KBM-7 (cell line): ENCODE measurements at places on chromosomes 7 and 10.
A peak's percentile ranks its signal among the peaks of the same experiment; 100 is the strongest.

- DNase-seq = no peak
Observed at GRCh38 chr10:5550250-5550545, 25.4 kb downstream of the CALML3 start.

- no peak for DNase-seq
Observed at GRCh38 chr10:78059906-78060702, 26.4 kb downstream of the RPS24 start.

- no peak for DNase-seq
Observed at GRCh38 chr10:4307910-4308309, 518.1 kb upstream of the AKR1E2 start.

DNA sequence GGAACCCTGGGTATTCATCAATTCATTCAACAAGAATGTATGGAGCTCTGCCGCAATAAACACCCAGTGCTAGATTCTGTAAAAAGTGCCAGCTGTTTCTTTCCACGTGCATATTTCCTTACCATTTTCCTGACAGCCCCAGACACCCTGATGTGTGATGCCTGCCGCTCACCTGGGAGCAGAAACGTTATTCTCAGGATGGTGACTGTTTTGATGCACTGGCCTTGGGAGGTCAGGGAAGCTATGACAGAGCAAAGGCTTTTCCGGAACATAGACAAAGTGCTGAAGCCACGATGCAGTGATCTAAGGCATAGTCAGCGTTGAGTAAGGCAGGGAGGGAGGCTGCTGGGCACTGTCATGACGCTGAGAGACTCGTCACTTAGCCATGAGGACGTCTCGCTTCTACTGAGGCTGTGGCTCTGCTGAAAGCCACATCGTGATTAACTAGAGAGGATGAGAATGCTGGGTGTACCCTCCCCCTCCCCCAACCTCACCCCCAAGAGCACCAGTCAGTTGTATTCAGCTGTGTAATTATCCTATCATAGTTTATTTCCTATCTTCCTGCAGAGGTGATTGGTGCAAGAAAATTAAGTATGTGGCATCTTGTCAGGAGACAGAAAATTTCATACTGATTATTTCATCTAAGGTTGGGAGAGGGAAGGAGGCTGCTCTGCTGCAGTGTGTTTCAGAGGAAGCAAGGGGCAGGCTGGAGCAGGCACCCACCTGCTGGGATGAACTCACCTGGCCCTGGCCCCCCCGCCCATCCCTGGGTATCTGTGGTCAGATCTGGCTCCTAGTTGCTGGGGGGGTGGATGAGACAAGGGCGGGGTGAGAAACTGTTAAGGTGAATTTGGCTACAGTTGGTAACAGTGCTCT lies 48.8 kb upstream of the SMNDC1 start:
- DNase-seq = no peak

GRCh38 chr10:34017281-34017680 lies 682.8 kb upstream of the NRP1 start:
- DNase-seq = no peak

GRCh38 chr7:155466814-155467733 lies 9.1 kb downstream of the EN2 start:
- peak; percentile 34 for DNase-seq

DNA sequence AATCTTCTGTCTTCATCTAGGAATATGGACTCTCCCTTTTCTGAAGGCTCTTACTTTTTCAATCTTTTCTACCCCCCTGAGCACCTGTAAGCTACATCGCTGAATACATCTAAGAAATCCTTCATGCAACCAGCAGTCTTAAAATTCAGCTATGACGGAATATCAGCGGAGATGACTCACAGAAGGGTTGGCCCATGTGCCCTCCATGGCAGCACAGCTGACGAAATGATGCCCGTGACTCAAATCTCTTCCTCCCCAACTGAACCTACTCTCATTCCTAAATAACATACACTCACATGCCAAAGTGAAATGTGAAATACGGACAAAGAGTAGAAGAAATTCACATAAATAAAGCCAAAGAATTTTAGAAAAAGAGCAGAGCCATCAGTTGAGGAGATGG lies 30.3 kb upstream of the NCAPG2 start:
- DNase-seq = no peak

GRCh38 chr7:8423057-8423456 lies 10.4 kb upstream of the NXPH1 start:
- DNase-seq = no peak

- DNase-seq = peak; percentile 37
Observed at GRCh38 chr10:75469006-75469616, 37.7 kb downstream of the LRMDA start.

DNA sequence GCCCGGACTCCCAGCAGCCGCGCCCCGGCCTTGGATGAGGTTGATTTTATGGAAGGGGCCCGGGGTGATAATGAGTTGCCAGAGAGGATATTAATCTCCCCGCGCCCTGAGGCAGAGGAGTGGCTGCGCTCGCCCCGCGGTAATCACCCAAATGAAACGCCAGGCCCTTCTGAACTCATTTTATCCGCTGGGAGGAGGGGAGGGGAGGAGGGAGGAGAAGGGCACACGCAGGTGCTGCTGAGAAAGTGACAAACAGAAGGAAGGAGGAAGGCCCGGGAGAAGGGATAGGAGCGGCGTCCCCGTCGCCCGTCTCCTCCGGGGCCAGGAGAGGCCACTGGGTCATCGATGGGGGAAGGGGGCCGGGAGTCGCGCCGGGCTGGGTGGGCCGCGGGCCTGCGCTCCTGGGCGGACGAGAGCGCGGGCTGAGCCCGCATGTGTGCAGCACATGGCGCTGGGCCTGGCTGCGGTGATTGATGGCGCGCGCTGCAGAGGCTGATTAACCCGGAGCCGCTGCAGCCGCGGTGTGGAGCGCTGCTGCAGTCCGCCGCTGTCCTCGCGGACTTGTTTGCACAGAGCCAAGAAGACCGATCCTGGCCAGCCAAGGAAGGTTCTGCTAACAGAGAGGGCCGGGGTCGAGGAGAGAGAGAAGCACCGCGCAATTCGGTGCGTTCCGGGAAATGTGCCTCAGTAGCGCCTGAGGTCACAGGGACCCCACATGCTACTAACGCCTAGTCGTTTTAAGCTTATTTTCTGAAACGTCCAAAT lies 6.5 kb downstream of the MNX1 start:
- DNase-seq = no peak

DNA sequence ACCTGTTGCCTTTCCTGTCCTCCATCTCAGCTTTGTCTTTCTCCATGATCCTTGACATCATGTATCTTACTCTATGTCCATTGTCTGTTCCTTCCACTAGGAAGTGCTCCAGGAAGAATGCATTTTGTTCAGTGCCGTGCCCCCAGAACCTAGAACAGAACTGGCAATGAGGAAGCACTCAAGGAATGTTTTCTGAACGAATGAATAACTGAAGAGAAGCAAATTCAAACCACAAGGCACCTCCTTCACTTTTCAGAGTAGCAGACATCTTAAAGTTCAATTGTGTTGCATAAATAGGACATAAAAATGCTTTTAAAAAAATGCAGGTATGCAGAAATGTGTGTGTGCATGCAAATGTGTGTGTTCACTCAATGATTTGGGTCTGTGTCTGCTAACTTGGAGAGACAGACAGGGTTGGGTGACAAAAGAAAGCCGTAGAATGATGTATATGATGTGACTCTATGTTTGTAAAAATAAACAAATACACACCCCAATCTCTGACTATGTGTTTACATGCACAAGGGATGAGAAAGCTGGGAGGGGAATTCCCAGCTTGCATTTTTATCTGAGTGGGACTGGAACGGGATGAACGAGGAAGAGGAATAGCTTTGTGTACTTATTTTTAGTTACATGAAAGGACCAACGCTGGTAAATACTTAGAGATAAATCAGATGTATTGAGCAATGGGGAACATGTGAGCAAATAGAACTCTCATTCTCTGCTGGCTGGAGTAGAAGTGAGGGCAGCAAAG lies 237.7 kb downstream of the FANK1 start:
- DNase-seq = no peak

DNA sequence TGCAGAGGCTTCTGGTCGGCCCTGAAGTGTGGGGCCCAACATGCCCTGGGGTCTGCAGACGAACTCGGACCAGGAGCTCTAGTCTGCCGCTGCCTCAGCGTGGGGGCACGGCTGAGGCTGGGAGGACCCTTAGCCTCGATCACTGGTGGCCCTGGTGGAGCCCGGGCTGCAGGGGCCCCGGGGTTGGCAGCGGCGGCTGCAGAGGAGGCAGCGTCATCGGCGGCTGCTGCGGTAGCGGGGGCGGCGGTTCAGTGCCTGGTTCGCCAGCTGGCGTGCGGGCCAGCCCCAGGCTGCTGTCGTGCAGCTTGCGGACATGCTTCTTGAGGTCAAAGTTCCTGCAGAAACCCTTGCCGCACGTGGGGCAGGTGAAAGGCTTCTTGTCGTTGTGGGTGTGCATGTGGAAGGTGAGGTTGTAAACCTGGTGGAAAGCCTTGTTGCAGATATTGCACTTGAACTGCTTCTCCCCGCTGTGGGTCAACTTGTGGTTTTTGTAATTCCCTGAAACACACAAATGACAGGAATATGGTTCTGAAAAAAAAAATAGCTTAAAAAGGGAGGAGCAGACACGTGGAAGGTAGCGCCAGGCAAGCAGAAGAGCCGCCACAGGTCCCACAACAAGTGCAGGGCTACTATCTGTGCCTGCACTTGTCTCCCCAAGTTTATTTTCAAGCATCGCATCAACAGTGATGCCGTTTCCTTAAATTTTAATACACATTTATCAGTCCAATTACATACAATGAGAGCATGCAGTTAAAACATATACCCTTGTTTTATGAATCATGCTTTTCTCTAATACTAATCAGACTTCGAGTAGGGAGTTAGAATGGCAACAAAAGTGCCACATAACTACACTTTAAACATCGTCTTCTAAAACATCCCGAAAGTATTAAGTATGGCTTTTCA lies 2.4 kb downstream of the FEZF1 start:
- no peak for DNase-seq

GRCh38 chr7:83646027-83646426 lies 2.9 kb downstream of the SEMA3E start:
- DNase-seq = no peak

DNA sequence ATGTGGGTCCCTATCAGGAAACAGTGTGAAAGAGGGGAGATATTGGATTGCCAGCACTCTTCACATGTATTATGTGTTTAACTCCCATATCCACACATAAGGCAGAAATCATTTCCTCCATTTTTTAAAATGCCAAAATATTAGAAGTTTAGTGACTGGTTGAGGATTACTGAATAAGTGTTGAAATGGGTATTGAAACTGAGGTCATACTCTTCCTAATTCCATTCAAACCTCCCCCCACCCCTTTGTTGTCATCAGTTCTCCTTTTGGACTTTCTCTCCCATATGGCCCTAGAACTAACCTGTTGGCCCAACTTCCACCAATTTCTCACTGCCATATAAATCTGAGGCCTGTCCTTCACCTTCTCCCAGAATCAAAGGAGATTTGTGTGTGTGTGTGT lies 81.6 kb downstream of the EVX1 start:
- no peak for DNase-seq
